Activated CD4-positive, alpha-beta T cell treated with anti-CD3 and anti-CD28 coated beads, Interleukin-2, amount 50 U/mL, for 48 hours (primary cell): ENCODE measurements at places on chromosomes 7 and 10.

DNA sequence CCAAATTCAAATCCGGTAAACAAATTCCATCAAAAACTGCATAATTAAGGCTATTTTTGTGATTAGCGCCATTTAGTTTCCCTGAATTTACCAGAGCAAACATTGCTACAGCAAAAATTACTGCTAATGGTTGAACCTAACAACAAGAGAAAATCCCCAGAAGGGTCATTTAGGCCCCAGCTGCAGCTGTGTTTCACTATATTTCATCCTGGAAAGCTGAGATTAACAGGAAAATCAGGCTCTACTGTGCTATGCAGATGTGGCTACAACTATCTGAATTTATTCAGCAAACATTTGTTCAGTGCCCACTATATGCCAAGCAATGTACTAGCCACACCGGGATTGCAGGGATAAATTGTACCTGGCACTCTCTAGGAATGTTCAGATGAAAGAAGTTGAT lies 104.0 kb downstream of the PON1 start:
- DNase-seq = no peak

DNA sequence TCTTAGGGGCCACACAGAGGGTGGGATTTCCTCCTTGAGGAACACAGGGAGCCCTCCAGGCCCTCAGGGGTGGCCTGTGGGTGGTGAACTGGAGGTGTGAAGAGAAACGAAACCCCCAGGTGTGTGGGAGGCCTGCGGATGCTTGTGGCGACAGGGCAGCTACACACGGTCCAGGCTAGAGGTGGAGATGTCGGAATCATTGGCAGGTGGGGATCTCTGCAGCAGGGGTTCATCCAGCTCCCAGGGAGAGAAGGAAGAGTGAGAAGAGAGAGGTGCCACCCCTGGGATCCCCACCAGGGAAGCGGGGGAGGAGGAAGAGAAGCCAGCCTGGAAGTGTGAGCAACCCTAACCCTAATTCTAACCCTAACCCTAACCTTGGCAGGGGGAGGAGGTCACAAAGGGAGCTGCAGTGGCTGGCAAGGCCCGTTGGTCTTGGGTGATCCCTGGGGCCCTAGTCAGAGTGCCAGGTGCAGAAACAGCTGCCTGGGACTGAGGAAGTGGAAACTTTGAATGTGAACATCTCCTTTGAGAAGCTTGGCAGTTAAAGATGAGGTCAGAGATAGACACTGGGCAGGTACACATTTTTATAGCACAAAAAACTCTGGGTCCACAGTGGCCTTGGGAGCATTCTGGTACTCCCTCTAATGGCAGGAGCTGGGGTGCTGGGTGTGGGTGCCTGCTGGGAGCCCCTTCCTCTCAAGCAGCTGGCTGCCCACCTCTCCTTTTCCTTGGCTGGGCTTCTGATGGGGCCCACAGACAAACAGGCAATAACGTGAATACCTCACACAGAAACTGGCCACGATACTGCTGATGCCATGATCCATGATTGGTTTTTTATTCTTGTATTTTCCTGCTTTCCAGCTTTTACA lies 6.8 kb upstream of the AEBP1 start:
- DNase-seq = no peak

DNA sequence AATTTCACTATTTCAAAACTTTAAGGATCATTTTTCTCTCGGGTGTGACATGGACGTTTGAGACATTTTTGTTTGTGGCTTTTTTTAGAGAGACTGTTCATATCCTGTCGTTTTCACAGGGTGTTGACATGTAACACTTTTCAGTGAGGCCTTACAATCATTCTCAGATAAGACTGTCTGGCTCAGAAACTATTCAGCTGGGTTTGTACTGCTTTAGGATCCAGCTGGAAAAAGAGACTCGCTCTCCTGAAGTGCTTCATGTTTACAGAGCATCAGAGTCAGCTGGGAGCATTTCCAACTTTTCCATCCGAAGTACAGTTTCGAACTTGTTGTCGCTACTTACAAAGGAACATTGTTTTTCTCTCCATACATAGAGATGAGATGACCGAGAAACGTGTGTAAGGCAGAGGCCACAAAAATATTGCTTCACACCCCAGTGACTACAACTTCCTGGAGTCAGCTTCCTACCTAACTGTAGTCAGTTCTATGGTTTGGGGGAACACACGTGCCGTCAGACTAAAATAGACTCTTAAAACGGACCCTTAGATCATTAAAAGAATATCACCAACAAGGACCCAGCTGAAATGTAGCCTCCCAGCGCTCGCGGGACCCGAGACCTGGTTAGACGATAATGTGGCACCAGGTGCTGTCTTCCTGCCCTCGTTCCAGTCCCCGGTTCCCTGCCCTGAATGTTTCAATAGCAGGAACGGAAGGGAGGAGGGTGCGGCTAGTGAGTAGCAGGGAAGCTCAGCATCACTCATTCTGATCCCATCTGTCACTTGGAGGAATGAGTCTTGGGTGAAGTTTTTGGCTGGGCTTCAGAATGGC lies 78.0 kb downstream of the MKI67 start:
- peak; percentile 60 for DNase-seq

GRCh38 chr7:39094731-39095130 lies 117.0 kb downstream of the POU6F2 start:
- DNase-seq = no peak

DNA sequence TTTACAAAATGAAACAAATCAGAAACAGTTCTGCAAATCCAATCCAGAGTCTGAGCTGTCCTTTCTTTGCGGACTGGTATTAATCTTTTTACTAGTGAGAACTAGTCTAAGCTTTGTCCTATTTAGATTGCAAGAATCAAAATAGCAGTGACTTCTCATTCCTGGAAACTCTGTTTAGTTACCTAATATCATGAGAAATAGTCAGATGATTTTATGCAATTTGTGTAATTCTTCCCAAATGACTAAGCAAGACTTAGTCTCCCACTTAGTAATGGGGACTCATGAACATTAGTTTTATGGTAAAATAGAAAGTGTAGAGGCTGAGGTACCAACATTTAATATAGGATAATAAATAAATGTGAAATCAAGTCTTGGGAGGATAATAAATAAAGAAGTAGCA lies 341.3 kb downstream of the DNAJB9 start:
- no peak for DNase-seq

DNA sequence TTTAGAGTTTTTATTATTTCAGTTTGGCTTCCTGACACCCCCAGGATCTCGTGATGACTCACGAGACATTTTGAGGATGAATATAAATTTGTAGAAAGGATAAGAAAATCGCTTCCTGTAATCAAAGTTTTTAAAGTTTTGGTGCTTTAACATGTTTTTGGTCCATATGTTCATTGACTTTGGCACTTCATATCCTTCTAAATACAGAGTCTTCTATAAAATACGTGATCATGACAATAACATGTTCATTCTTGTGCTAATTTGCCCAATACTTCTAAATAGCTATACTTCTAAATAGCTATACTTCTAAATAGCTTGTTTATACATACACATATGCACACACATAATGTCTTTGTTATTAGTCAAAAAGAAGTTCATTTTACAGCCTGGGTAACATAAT lies 341.9 kb downstream of the PLXDC2 start:
- DNase-seq = no peak

GRCh38 chr7:92626281-92626809 lies 36.2 kb upstream of the FAM133B start:
- no peak for DNase-seq

DNA sequence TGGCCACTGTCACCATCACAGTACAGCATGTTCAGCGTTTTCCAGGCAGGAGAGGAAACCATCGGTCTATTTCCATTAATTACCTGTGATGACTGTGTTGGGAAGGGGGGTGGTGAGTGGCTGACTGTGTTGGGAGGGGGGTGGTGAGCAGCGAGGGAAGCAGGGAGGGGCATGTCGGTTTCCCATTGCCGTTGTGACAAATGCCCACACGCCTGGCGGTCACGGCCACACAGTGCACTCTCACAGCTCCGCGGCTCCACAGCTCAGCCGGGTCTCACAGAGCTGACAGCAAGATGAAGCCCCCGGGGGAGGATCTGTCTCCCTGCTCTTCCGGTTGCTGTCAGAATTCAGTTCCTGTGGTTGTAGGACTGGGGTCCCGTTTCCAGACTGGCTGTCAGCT lies 39.0 kb downstream of the AP5Z1 start:
- no peak for DNase-seq

DNA sequence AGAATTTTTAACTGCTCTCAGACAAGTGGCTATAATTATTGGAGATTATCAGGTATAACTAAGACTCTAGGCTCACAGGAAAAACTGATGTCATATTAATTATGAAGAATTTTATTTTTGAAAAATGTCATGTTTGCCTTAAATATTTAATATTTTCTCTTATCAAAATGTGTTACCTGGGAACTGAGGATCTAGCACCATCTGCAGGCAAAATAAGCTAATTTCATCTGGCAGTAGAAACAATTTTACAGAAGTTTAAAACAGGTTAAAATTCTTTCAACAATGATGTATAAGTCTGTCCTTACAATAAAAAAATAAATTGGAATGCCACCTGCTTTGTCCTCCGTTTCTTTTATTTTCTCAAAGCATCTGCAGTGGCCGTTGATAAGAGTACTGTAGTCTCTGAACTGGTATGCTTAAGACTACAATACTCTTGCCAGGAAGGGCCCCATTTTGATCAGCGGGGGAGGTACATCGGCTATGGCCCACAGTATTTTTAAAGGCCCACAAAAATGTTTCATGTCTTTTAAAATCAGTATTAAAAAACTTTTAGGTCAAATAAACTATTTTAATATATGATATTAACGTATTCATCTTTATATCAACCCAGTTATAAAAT lies 81.3 kb downstream of the VWDE start:
- no peak for DNase-seq

GRCh38 chr10:17905491-17905890 lies 46.2 kb upstream of the SLC39A12 start:
- DNase-seq = no peak

- DNase-seq = no peak
These were observed 19.8 kb downstream of the SHH start for GRCh38 chr7:155792315-155792960.

DNA sequence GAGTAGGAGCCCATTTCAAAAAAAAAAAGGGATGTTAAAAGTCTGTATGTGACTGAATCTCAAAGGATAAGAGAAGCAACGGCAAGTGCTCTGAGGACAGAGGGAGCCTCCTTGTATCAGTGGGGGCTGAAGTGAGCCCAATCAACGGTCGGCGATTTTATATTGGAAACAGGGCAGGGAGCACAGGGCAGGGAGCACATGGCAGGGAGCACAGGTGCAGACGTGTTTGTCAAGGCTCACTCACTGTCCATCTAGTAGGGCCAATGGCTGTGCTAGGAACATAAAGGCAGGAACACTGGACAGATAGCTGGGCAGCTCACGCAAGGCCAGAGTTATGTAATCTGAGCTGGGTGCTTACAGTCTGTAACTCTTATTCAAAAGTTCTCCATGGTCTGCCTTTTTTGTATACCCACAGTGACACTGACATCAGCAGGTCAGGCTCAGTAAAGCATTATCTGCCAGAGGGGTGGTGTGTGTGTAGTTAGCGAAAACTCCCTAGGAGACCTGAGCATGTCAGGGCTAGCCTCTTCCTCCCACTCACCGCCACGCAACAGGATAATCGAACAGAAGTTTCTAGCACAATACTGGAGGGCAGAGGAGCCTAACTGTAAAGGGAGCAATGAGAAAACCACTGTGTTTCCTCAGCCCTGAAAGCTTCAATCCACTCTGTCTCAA lies 15.4 kb downstream of the AKR1B1 start:
- no peak for DNase-seq

- no peak for DNase-seq
These were observed 83.9 kb downstream of the BAMBI start for GRCh38 chr10:28761084-28761846.

- DNase-seq = no peak
These were observed 759.9 kb downstream of the LRMDA start for GRCh38 chr10:76191336-76191735.

- DNase-seq = no peak
These were observed 16.9 kb downstream of the TCAF1 start for GRCh38 chr7:143884969-143885559.

GRCh38 chr7:1071731-1072254 lies 16.1 kb upstream of the GPER1 start:
- DNase-seq = no peak

DNA sequence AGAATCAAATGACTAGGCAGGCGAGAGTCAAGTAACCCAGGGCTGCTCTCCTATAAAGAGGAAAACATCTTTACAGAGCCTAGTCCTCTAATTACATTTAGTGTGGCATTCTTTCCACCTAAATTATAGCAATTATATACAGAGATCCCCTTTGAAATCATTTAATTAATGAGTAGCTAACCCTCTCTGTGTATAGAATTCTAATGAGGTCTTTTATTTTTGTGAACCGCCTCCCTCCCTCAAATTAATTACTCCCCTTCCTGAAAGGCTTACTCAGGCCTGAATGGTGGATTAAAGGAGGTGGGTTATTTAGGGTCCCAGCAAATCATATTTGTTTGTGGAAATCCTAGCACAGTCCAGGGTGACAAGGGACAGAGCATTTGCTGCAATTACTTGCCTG lies 551.8 kb downstream of the SORCS3 start:
- DNase-seq = no peak

GRCh38 chr10:61877887-61878739 lies 23.4 kb upstream of the ARID5B start:
- no peak for DNase-seq

GRCh38 chr7:103630318-103630717 lies 184.3 kb upstream of the SLC26A5 start:
- DNase-seq = no peak

GRCh38 chr7:155738652-155739537 lies 73.4 kb downstream of the SHH start:
- DNase-seq = peak; percentile 73

DNA sequence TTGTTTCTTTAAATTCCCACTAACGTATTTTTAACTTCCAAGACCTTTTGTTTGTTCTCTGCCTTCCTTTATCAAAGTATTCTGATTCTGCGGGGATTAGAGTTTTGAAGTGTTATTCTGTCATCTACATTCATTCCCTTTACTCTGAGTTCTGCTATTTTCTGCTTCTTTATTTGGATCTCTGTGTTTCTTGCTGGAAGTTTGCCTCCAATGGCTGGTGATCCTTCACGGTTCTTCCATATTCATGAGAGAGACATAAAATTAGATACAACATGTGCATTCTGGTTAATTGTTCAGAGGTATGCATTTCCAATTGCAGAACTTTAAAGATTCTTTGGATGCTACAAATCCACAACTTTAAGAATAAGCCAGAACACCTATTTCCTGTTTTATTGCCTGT lies 244.7 kb upstream of the ADARB2 start:
- DNase-seq = no peak
